H1 (cell line): ENCODE measurements at places on chromosomes 2 and 18. TPM values are rescaled to one million over a fixed set of nuclear protein-coding genes. Genes with fewer than 3 reads are reported as not detected.

Gene CSRNP3
- total RNA-seq, result 6.5 and 6.7 TPM in 2 replicates

Gene NOL4
- total RNA-seq, result 1.6 and 2.6 TPM in 2 replicates

DNA sequence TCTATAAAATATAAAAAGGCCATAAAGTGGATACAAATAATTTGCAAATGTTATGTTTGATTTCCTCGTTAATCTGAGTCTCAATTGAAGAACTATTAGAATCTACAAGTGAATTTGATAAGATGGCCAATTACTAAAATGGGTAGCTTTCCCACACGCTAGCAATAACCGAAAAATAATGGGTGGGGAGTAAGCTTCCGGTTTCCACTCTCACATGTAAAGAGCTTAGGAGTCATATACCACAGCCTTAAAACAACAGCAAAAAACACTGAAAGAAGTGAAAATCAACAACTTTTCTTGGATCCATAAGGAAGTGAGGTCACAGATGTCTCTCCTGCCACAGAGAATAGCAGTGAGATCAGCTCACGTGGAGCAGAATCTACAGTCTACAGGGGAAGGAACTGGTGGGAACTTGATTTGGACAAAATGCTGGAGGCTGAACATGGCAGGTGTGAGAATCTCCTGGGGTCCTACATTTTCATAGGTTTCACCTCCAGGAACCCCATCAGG is 18.6 kb downstream of the THAP4 start:
- no peak for DNase-seq

DNA sequence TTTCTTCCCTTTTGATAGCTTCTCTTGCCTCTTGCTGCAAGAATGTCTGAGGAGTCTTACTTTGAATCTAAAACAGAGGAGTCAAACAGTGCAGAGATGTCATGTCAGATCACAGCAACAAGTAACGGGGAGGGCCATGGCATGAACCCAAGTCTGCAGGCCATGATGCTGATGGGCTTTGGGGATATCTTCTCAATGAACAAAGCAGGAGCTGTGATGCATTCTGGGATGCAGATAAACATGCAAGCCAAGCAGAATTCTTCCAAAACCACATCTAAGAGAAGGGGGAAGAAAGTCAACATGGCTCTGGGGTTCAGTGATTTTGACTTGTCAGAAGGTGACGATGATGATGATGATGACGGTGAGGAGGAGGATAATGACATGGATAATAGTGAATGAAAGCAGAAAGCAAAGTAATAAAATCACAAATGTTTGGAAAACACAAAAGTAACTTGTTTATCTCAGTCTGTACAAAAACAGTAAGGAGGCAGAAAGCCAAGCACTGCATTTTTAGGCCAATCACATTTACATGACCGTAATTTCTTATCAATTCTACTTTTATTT is 133.5 kb upstream of the CDCA7 start:
- DNase-seq, result no peak

DNA sequence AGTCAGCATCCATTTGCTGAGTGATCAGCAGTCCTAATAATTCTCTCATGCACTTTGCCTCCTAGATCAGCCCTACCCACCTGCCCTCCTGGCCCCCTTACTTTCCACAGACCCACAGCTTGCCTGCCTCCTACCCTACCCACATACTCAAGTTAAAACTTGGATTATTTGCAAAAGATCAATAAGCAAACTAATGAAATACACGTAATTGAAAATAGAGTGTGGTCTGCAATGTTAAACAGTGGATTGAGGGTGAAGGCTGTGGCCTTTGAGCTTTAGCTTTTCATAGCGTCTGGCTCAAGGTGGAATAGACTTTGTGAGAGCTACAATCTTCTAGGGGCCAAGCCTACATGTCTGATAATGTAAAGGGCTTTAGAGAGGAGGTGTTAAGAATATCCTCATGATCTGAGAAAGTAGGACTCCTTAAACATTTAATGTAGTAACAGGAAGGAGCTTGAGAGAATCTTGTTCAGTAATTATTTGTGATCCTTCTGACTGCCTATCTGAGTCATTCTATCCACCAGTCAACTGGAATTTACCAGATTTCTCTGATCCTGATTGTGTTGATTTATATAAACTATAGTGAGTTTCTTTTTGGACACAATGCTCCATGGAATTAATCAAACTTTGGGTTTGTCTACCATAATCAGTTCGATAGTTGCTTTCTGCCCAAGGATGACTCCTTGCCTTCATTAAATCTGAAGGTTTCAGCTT is 310.0 kb downstream of the HRH4 start:
- DNase-seq, result no peak

Gene AQP12A
- not detected in 2 replicates for total RNA-seq

Gene CRYGD
- total RNA-seq, result 0.98 and 2.9 TPM in 2 replicates

Gene COL4A3
- 0.17 and 0.34 TPM in 2 replicates for total RNA-seq

- DNase-seq, result no peak
Observed at GRCh38 chr18:44733754-44734465, 53.2 kb downstream of the SETBP1 start.

DNA sequence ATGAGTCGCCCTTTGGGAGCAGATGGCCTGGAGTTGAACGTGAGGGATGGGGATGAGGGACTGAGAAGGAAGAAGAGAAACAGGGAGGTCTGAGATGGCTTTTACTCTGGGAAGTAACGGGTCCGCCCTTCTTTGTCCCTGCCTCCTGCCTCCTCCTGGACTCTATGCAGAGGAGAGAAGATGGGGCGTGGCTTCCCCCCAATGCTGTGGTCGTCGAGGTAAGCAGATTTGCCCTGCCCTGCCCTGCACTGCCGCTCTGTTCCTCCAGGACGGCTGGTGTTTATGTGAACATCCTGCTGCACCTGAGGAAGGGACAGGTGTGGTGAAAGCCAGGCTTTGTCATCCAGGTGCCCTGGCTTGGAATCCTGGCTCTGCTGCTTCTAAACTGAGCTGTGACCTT is 13.5 kb upstream of the NTSR2 start:
- DNase-seq, result no peak

Gene ABHD1
- total RNA-seq, result 0.20 and 0.50 TPM in 2 replicates

DNA sequence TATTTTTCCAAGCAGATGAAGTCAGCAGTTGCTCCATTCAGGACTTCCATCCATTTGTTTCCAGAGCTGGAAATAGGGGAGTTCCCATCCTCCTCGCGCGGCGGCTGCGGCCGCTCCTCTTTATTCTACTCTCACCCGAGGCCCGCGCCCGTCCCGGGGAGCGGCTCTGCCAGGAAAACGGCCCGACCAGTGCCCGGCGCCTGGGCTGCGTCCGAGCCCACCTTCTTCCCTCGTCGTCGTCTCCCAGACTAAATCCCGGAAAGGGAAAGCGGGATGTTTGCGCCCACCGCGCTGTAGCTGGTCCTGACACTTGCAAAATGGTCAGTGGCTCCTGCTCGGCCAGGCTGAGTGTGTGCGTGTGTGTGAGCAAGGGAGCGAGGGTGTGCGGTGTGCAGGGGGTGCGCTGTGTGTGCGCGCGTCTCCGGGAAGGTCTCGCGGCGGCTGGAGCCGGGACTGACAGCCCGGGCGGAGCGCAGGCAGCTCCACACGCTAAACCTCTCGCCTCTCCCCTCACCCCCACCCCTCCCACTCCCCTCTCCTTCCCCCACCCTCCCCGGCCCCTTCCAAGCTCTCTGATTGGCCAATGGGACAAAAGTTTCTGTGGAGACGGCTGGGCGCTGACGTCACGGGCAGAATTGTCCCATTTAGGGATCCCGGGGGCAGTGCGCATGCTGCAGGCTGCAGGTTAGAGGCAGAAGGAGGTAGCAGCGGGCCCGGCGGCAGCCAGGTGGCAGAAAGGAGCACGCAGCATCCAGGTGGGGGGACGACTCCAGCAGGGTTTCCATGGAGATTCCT is at the start of gene NOL4:
Gene NOL4 (minus strand): TSS at position 491 of the 795 bp plus-strand sequence. CDS start 1,660 bp downstream, outside the sequence.
- DNase-seq, result peak; percentile 93

GRCh38 chr2:84257831-84258230 is 201.2 kb downstream of the SUCLG1 start:
- DNase-seq, result no peak

GRCh38 chr2:55459279-55459678 is 39.6 kb upstream of the CCDC88A start:
- DNase-seq, result no peak
